ENCODE measurements at places on chromosomes 11 and 22. TPM values are rescaled to one million over a fixed set of nuclear protein-coding genes. Genes with fewer than 3 reads are reported as not detected.

DNA sequence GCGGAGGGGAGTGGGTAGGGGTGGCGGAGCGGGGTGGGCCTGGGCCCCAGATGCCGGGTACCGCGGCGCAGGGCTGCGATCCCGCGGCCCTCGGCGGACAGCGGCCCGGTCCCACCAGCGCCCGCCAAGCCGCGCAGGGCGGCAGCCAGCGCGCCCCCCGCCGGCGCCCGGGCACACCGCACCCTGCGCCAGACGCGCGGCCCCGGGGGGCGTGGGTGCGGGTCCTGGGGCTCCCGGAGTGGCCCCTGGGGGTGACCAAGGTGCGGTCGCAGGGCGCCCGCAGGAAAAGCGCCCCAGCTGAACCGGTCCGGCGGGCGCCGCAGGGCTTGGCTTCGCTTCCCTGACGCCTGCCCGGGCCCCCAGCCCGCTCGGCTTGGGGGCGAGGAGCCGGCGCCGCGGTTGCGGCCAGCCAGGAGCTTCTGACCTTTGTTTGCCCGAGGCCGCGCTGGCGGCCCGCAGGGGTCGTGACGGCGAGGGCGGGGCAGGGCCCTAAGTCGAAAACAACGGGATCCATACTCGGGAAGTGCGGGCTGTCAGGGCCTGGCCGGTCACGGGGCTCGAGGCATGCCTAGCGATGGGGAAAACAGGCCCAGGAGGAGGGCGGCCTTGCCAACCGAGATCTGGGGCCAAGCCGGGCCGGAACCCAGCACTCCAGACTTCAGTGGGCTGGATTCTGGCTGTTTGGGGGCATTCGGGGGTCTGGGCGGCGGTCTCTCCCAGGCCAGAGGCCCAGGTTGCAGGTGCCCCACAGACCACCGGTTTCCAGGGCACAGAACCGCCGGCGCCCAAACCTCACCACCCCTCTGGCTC lies 581 bp upstream of the AP5B1 start:
- DNase-seq = no peak

GRCh38 chr11:9005087-9005486 lies 1.3 kb upstream of the NRIP3 start:
- no peak for DNase-seq

DNA sequence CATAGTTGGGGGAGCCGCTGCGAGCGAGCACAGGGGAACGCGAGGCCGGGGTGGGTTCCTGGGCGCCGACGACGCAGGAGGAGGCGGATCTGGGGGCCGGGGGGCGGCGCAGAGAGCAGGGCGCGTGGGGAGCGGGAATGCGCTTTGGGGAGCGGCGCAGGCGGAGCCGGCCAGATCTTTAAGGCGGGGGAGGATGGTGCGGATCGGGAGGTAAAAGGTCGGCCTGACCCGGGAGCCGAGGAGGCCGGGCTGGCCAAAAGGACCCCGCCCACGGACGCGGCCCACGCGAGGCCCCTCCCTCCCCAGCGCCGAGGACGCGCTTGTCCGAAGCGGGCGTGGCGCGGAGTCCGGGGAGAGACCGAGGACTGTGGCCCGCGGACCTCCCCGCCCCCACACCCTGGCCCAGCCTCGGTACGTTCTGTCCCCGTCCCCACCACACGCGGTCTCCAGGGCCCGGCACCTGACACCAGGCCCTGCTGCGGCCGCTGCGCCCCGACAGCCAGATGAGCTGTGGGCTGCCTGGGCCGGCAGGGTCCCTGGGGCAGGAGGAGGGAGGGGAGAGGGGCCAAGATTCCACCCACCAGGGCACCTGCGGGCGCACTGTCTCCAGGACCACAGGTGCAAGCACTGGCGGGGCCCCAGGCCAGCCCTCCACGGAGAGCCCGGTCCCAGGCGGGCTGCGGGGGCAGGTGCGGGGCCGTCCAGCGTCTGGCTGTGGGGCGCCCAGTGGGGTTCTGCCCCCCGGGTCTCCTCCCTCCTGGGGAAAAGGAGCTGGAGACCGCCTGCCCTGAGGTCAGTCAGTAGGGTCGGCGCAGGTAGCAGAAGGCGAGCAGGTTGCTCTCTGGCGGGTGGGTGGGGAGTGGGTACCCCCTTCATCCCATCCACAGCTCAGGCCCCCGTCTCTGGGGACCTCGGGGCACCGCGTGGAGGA lies 10.9 kb downstream of the PIM3 start:
- no peak for DNase-seq

GRCh38 chr11:19459240-19459639 lies 218.5 kb upstream of the E2F8 start:
- no peak for DNase-seq

GRCh38 chr11:96899971-96900370 lies 510.2 kb downstream of the JRKL start:
- no peak for DNase-seq

- DNase-seq = no peak
Measured at GRCh38 chr11:45252134-45252856, 33.8 kb downstream of the SYT13 start.

- no peak for DNase-seq
Measured at GRCh38 chr11:28835317-28835716, 727.1 kb downstream of the METTL15 start.

GRCh38 chr11:116928102-116928777 lies 90.8 kb upstream of the APOA1 start:
- no peak for DNase-seq

The GRAP2 gene
- 0.14 TPM for total RNA-seq

The SLC7A4 gene
- total RNA-seq = 0.29 TPM

The POU2F3 gene
- 0.58 TPM for total RNA-seq

The ART1 gene
- not detected for total RNA-seq

The P2RX6 gene
- total RNA-seq = not detected

Measured in epithelial cell of proximal tubule (primary cell).